Stimulated activated CD8-positive, alpha-beta memory T cell treated with anti-CD3 and anti-CD28 coated beads, Interleukin-12 subunit alpha, Interleukin-12 subunit beta, amount 100 ng/mL, for 4 hours (primary cell): ENCODE measurements at places on chromosomes 5 and 9.

DNA sequence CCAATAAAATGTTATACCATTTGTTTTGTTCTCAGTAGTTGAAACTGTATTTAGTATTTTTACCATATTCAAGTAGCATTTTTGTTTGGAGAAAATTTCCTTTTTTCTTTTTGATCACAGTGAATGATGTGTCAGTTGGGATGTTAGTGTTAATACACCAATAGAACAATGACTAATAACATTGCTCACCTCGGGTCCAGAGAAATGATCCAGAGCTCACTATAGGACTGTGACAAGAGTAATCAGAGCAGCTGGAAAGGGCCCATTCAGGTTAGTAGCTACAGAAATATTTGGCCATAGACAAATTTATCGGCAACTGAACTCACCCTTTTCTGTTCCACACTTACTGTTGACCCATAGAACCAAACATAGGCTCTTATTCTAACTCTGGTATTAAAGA is 989.2 kb downstream of the TLE4 start:
- no peak for DNase-seq

GRCh38 chr5:96157841-96158291 is 196.2 kb upstream of the ELL2 start:
- no peak for DNase-seq

- peak; percentile 36 for DNase-seq
Observed at GRCh38 chr9:114691046-114691955, 9.3 kb upstream of the TEX48 start.

DNA sequence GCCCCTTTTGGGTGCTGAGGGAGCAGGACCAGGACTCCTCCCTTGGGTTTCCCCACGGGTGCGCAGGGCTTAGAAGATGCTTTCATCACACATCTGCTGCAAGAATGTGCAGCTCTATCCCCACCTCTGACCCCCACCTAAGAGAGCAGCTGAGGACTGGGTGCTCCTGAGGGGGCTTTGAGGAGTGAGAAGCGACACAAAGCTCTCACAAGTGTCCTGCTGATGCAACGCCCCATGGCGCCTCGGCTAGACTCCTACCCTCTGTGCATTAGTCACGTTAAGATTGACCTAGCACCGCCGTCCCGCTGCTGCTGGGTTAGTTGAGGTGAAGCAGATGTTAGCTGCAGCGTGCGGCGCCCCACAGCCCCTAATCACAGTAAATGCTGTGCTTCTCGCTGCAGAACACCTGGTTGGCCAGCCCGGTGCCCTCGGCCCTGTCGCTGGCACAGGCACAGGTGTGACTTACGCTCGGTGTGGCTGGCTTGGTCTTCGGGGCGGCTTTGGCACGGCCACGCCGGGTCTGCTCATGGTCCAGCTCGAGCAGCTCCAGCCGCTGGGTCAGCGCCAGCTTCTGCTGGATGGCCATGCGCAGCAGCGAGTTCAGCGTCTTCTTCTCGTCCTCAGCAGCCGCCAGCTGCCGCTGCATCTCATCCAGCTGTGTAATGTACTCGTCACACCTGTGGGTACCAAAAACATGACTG is 45.0 kb upstream of the IPPK start:
- no peak for DNase-seq

GRCh38 chr9:119998614-119999013 is 581.4 kb downstream of the CDK5RAP2 start:
- no peak for DNase-seq

DNA sequence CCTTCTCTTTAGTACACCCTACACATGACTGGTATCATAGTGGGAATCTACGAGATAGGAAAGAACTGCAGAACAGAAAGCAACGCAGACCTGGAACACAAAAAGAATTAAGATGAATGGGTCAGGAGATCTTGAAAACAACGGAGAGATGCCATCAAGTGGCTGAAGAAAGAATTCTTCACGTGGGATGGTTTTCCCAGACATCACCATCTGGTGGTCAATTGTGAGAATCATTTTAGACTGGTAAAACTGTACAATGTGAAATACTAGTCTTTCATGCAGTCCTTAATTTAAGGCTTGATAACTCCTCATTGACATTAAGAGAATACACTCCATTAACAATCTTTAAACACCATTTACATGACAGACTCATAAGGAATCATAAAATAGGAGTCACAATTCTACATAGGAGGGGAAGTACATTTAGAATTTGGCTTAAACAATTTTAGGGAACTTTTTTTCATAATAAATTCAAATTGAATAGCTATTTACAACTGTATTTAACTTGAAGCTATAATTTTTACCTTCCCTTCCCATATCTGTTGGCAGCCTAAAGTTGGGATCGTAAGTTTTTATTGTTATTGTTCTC is 128.4 kb upstream of the TRPM3 start:
- no peak for DNase-seq

DNA sequence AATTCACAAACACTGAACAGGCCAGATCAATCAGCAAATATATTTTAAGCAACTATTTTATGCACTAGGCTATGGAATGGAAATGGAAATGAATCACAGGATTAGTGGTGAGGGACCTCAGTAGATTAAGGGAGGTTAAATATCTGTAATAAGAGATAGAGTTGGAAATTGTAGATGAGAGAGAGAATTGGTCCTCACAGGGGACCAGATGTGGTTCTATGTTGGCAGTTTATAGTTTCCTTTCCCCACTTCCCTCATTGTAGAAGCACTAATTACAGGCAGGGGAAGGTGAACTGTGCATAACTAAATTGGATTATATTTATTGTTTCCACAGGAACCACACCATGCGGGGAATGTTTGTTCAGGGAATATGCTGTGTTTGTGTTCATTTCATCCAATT is 496.2 kb downstream of the ARHGEF28 start:
- no peak for DNase-seq

GRCh38 chr5:2912741-2913140 is 161.3 kb upstream of the IRX2 start:
- DNase-seq, result no peak

GRCh38 chr5:151589878-151590570 is 1.1 kb downstream of the FAT2 start:
- no peak for DNase-seq

DNA sequence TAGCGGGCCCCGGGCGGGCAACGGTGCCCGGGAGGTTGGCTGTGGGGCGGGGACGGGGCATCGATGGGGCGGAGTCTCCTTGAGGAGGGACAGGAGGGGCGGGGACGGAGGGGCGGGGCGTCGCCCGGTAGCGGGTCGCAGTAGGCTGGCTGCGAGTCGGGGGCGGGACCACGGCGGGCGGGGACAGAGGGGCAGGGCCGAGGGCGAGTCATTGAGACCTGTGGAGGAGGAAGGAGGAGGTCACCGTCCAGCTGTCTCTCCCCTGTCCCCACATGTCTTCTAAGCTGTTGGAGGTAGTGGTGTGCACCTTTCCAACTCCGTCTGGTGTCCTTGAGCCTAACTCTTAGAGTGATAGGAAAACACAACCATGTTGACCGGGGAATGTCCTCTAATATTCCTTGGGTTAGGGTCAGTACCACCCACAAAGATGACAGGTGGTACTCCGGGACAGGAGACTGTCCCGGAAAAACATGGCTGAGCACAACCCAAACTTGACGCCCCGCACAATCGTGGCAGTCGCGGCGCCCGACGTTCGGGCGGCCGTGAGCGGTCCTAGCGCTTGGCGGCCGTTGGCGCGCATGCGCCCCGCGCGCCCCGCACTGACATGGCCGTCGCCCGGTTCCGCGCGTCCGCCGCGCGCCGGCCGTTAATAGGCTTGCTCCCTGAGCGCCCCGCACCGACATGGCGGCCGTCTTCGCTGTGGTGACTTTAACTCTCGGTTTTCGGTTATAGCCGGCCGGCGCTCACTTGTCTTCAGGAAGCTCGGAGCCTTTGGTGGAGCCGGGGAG is at the start of the genes CRAT and PTPA:
TSS of gene CRAT (minus strand) at position 54 of the 788 bp plus-strand sequence. CDS start 284 bp downstream, outside the sequence.
TSS of gene PTPA (plus strand) at position 676 of the 788 bp plus-strand sequence. CDS start 186 bp downstream, outside the sequence.
- DNase-seq, result peak; percentile 92

DNA sequence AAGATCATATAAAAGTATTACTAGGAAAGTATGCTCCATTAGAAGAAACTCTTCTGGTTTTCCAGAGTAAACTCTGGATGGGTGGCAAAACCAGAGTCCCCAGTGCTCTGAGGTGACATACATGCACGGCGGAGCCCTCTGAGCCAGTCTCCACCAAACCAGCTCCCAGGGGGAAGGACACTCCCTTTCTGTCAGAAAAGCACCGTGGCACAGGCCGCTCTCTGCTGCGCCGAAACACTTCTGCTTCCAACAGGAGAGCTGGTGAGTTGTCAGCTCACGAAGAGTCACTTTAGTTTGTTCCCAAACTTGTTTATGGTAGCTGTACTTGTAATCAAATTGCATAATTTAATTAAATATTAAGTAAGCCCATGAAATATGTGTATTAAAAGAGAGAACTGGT is 184.6 kb downstream of the CDK5RAP2 start:
- DNase-seq, result no peak

GRCh38 chr9:108874058-108874788 is 12.2 kb downstream of the ACTL7A start:
- DNase-seq, result no peak

DNA sequence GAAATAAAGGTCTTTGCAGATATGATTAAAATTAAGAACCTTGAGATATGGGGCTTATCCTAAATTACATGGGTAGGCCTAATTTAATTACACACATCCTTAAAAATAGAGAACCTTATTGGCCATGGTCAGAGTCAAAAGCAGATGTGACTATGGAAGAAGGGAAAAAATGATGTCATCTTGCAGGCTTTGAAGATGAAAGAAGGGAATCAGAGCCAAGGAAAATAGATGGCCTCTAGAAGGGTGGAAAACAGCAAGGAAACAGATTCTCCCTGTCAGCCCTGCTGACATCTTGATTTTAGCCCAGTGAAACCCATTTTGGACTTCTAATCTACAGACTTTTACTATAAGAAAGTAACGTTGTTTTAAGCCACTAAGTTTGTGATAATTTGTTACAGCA is 37.6 kb upstream of the KCNN2 start:
- DNase-seq, result no peak

DNA sequence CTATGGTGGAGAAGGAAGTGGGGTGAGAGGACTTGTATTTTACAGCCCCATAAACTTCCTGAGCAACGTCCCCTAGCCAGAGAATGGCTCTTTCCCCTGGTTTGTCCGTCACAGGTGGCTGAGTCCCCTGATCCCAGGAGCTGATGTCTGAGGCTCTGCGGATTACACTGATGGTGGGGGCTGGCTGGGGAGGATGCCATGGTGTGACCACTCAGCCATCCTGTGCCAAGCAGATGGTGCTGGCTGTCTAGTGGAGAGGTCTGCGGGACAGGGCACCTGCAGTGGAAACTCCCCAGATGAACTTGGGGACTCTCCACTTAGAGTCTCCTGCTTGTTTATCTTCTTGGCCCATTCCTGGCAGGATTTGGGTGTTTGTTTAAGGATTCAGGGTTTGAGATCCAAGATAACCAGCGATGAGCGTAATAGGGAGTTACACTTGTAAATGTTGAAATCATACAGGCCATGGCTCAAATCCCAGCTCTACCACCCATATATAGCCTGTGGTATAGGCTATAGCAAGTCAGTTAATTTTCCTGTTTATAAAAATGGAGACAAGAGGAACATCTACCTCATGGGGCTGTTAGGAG is 4.7 kb upstream of the PTGS1 start:
- no peak for DNase-seq

GRCh38 chr5:137617528-137618205 is 118.2 kb downstream of the KLHL3 start:
- no peak for DNase-seq

GRCh38 chr5:172876578-172876977 is 42.5 kb downstream of the ERGIC1 start:
- no peak for DNase-seq

DNA sequence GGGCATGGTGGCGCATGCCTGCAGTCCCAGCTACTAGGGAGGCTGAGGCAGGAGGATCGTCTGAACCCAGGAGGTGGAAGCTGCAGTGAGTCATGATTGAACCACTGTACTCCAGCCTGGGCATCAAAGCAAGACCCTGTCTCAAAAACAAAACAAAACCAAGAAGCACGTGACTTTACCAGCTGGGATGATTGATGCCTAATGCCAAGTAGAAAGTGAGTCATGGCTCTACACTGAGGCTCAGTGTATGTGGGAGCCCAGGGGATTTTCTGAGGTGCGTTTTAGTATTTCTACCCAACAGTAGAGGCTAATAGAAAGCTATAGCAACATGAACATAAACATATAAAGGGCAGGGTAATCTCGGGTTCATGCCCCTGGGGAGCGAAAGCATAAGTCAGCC is 13.9 kb upstream of the BRD3OS start:
- no peak for DNase-seq

DNA sequence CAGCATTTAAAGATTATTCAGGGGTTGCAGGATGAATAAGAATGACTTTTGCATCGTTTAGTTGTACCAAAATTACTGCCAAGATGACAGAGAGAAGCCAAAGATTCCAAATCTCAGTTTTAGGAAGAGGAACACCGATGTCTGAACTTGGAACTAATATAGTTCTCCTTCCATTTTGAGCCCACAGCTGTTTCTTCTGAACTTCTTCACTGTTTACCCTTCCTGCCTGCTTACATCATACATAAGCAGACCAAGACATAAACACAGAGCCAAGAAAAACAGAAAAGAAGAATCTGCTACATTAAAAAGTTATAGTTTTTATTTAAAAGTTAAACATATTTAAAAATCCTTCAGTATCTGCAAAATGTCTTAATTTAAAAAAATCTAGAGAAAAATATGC is 146.9 kb upstream of the RAPGEF1 start:
- no peak for DNase-seq

DNA sequence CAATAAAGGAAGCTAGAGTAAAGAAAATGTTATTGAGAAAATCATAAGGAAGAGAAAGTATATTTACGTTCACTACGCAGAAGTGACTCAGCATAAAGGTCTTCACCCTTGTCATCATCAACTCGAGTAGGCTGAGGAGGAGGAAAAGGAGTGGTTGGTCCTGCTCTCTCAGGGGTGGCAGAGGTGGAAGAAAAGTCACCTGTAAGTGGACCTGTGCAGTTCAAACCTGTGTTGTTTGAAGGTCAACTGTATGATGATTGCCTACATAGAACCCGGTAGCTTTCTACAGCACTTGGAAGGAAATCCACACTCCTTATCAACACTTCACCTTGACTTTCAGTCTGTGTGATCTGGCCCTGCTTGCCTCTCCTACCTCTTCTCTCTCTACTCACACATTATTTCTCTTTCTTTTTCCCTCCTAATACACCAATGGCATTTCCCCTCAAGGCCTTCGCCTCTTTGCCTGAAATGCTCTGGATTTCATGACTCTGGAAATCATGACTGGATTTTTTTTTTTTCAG is 109.3 kb upstream of the CPEB4 start:
- DNase-seq, result no peak

GRCh38 chr9:69584759-69585158 is 87.4 kb downstream of the APBA1 start:
- no peak for DNase-seq
